NCI-H345 (cell line): ENCODE measurements at places on chromosomes 12 and 14.
A peak's percentile ranks its signal among the peaks of the same experiment; 100 is the strongest.

DNA sequence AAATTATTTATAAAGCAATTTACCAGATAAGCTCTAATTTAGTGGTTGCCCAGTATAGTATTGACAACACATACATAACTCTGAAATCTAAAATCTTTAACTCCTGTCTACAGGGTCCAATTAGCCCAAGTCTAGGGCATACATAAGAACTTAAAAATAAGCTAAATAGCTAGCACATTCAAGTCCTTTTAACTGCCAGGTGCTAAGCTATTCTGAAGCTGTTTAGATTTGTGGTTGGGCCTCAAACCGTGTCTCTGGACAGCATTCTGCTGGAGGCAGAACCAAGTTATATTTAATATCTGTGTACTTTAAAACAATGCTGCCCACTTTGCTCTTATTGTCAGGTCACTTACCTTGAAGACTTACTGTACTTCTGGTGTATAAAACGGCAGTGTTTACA lies 19.0 kb downstream of the RPS6KA5 start:
- peak; percentile 16 for DNase-seq

DNA sequence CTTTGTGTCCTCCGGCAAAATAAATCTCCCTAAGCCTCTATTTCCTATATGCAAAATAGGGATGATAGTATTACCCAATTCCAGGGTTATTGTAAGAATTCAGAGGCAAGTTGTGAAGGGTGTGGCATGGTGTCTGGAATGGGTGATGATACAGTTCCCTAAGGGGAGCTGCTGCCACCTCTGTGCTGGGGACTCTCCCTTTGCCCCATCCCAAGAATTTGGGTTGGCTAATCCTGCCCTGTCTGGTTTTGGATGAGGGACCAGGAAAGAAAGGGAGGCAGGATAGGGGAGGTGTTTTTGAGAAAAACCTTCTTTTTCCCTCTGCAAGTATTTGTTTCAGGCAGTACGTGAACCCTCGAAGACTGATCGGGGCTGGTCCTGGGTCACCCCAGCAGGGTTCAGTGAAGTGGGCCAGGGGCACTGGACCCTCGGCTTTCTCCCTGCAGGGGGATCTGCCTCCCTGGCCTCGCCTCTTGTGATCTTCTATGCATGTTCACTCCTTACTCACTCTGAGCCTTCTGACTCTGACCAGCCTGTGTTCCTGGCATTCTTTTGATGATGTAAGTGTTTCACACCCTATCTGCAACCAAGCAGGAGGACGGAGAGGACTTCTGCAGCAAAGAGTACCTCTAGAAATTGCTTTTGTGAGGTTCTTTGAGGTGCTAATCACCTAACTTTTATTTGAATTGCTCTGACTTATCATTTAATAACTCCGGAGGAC lies 60.8 kb downstream of the RASSF3 start:
- no peak for DNase-seq

DNA sequence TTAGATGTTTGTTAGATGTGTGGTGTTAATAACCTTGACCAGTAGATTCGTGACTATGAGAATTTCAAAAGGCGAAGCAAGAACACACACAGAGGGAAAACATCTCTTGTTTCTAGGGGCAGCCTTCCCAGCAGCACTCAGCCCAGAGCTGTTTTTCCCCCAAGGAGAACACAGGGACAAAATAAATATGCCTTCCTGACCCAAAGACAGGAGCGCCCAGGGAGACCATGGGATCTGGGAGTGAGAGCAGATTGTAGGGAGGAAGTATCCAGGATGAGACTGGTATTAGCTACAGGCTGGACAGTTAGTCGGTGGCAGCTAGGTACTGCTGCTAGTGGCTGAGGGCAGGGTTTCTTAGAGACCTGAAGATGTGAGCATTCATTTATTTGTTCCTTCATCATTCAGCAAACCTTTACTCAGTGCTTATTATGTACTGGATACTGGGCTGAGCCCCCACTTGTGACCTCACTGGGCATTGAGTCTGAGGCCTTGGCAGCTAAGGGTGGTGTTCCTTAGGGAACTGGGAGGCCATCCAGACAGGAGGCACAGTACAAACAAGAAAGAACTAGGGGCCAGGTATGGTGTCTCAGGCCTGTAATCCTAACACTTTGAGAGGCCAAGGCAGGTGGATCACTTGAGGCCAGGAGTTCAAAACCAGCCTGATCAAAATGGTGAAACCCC lies 469.8 kb downstream of the ZFP36L1 start:
- DNase-seq: no peak

- DNase-seq: no peak
Observed at GRCh38 chr12:58105225-58106119, 164.1 kb downstream of the ATP23 start.

- DNase-seq: peak; percentile 36
Observed at GRCh38 chr12:99959549-99960170, 25.1 kb downstream of the ANKS1B start.

DNA sequence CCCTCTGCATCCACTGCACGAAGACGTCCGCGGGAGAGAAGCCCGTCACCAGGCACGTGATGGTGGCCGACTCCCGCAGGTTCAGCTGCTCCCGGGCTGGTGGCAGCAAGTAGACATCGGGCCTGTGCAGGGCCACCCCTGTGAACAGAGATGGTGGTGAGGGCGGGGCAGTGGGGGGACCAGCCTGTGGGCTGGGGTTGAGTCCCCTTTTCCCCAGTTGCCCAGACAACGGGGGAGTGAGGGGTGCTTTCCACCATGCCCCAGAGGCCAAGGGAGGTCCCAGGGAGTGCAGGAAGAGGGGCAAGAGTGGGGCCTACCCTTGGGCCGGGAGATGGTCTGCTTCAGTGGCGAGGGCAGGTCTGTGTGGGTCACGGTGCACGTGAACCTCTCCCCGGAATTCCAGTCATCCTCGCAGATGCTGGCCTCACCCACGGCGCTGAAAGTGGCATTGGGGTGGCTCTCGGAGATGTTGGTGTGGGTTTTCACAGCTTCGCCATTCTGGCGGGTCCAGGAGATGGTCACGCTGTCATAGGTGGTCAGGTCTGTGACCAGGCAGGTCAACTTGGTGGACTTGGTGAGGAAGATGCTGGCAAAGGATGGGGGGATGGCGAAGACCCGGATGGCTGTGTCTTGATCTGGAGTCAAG lies 328.3 kb downstream of the TMEM121 start:
- DNase-seq: no peak

- DNase-seq: no peak
Observed at GRCh38 chr14:89721956-89722355, 232.6 kb downstream of the EFCAB11 start.

DNA sequence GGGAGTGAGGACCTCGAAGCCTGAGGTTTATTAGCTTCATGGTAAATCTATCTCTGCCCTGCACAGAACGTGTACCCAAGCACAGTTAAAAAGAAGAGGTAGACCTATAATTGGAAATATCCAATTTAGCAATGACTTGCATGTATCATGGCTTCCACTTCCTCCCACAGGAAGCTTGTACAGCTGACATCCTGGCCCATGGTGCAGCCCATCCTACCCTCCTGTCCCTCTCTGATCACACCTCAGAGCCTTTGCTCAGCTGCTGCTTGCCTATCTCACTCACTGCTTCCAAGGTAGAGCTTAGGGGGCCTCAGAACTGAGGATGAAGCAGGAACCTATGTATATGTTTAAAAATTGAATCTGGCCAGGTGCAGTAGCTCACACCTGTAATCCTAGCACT lies 4.3 kb upstream of the BCDIN3D start:
- DNase-seq: no peak

DNA sequence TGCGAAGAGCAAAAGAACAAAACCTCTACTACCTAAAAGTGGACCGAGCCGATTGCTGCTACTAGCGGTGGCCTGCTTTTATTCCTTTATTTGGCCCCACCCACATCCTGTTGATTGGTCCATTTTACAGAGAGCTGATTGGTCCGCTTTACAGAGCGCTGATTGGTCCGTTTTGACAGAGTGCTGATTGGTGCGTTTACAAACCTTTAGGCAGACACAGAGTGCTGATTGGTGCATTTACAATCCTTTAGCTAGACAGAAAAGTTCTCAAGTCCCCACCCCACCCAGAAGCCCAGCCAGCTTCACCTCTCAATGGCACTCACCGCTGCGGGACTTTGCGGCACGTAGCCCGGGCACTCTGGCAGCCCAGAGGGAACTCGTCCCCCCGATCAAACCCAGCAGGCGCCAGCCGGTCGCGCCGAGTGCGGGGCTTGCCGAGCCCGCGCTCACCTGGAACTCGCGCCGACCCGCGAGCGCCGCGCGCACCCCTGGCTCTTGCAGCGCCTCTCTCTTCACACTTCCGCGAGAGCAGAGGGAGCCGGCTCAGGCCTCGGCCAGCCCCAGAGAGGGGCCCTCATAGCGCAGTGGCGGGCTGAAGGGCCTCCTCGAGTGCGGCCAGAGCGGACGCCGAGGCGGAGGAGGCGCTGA lies 8.7 kb upstream of the FGD4 start:
- peak; percentile 27 for DNase-seq

DNA sequence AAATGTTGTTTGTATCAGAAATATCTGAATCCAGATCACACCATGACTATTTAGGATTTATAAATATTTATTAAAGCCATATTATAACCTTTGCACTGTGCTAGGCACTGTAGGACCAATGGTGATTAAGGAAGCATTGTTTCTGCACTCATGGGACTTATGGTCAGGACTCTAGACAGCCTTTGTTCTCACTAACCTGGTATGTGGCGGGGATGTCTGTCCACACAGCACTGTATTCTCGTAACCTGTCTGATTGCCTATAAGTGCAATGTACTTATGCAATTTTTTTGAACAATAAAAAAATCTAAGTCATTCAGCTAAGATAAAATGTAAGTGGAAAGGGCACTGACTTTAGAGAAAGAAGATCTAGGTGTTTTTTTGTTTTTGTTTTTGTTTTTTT lies 6.7 kb upstream of the SSPN start:
- DNase-seq: no peak

DNA sequence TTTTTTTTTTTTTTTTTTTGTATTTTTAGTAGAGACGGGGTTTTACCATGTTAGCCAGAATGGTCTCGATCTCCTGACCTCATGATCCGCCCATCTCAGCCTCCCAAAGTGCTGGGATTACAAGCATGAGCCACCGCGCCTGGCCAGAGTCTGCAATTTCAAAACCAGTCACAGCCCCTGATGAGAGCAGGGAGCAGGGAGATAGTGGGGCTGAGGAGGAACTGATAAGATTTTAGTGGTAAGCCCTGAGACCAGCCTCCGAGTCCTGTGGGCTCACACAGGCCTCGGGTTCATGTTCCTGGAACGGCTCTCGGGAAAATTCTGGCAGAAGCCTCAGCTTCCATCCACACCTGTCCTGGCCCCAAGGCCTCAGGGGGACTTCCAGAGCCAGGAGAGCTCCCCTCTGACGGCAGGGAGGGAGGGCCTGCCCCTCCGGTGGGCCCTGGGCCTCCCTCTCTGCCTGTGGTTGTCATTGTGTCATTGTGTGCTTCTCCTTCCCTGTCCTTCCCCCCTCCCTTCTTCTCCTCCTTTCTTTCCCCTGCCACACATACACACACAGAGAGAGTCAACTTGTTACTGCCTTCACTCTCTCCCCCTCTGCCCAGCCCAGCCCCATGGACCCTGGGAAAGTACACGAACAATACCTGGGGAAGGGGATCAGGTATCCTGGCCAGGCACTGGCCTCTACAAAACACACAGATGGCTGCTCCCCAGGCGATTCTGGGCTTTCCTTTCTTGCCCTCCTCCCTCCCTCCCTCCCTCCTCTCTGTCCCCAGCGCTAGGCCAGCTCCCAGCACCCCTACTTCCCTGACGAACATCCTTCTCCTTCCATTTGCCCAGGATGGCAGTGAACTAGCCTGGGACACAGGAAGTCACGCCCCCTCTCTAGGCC lies 294.1 kb downstream of the DPF3 start:
- DNase-seq: no peak

GRCh38 chr14:25089496-25089895 lies 39.5 kb upstream of the STXBP6 start:
- no peak for DNase-seq

DNA sequence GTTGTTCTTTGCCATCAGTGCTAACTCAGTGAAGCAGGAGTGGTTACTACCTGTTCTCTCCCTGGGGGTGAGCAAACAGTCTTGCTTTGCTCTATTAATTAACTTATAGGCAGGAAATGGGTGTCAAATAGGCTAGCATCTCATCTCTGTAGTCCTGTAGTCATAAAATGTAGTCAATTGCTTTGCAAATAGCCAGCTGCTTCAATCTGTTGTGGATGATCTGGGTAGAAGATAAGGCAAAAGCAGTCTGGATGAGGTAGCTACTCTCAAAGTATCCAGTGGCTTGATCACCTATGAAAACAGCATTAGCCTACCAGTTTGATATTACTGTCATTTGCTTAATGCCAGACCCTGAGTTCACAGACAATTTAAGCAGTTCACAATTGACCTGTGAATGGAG lies 369.0 kb upstream of the TMTC1 start:
- DNase-seq: peak; percentile 9

- DNase-seq: no peak
Observed at GRCh38 chr12:71797531-71797930, 42.0 kb upstream of the TBC1D15 start.

GRCh38 chr14:40340708-40341107 lies 908.5 kb upstream of the FBXO33 start:
- DNase-seq: no peak

GRCh38 chr12:6322352-6322751 lies 11.9 kb downstream of the PLEKHG6 start:
- no peak for DNase-seq

DNA sequence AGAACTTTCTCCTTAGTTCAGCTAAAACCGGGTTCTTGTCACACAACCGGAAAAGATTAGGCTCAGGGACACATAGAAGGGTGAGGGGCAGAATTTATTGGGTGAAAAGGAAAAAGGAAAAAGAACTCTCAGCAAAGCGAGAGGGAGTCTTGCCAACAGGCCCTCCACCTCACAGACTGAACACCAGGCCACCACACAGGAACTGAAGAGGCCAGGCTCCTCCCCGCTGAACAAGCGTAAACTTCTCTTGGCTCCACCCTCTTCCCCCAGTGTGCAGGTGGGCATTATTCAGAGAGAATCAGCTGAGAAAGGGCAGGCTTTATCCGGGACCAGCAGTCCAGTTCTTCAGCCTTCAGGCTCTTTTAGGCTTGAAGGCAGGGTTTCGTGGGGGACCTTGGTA lies 125.6 kb upstream of the FGD4 start:
- DNase-seq: no peak
